ENCODE measurements at places on chromosomes 6 and 20.

GRCh38 chr6:158322724-158323560 is 10.7 kb downstream of the TULP4 start:
- no peak for DNase-seq

DNA sequence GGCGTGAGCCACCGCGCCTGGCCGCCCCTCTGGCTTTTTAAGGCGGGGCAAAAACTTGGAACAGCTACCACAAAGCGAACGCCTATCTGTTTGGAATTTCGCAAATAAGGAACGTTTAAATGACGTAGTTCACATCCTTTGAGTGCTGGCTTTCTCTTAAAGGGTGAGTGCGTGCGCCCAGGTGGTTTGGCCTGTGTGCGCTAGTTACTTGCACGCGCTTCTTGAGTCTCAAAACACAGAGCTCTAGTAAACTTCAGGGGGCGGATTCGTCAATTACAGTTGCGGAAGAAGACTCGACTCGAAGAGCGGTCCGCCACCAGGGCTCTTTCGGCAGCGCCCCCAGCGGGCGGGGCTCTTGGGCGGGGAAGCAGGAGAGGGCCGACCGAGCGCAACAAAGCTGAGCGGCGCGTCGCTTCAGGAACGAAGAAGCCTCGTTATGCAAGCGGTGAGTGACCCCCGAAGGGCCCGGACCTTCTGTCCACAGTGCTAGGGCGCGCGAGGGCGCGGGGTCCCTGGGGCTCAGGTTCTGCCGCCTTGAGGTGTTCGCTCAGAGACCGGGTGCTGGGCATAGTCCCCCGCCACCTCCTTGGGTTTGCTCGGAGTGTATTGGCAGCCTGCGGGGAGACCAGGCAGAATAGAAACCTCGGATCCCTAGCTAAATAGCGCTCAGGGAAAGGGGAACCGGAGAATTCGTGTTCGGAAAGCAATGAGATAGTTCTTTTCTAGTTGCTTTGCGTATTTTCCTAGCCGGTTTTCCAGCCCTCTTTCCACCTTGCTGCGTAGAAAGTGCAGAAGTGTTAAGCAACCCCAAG is at the start of gene SYCP2L:
SYCP2L (plus strand) TSS at position 362 of the 812 bp plus-strand sequence; CDS start at position 437, 75 bp downstream.
- DNase-seq, result no peak

GRCh38 chr6:4262526-4262925 is 127.2 kb upstream of the ECI2 start:
- DNase-seq, result no peak

- DNase-seq, result no peak
Observed at GRCh38 chr20:59678288-59678687, 73.9 kb downstream of the PHACTR3 start.
